ENCODE measurements at places on chromosomes 4 and X.
A peak's percentile ranks its signal among the peaks of the same experiment; 100 is the strongest.

- DNase-seq, result no peak
Measured at GRCh38 chr4:35689870-35690269, 554.4 kb downstream of the ARAP2 start.

DNA sequence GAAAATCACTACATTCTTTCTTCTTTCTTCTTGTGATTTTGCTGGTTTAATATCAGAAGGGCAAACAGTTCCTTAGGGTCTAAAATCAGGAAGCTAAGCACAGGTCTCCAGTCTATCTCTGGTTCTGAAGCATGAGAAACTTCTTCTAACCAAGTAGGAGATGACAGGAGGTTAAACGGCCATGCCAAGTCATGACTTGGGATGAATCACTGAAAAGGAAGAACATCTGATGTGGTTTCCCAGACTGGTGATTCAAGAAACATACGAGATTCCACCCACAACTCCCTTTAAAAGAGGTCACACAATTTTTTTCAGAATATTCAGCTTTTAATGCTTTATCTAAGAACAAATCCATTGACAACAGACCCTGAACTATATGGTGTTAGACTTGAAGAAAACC, 684.0 kb upstream of the PRKX start:
- no peak for DNase-seq

GRCh38 chr4:73508651-73509050, 27.1 kb downstream of the AFM start:
- no peak for DNase-seq

GRCh38 chrX:10728806-10729389, 108.5 kb upstream of the MID1 start:
- DNase-seq, result no peak

DNA sequence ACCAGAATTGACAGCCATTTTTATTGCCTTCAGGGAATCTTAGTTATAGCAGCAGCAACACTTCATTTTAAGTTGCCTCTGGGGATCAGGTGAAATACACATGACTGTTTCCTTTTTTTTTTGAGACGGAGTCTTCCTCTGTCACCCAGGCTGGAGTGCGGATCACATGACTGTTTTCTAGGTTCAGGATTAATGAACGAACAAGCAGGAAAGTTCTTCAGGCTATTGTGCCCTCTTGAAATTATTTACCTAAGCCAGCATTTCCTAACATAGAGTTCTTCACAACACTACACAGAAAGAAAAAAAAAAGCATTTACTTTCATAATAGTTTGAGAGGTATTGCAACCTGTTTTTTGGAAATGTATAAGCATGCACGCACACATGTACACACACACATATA, 2032.8 kb downstream of the PCDH7 start:
- DNase-seq, result no peak

- peak; percentile 44 for DNase-seq
Measured at GRCh38 chr4:56762484-56763250, 58.8 kb downstream of the SPINK2 start.

DNA sequence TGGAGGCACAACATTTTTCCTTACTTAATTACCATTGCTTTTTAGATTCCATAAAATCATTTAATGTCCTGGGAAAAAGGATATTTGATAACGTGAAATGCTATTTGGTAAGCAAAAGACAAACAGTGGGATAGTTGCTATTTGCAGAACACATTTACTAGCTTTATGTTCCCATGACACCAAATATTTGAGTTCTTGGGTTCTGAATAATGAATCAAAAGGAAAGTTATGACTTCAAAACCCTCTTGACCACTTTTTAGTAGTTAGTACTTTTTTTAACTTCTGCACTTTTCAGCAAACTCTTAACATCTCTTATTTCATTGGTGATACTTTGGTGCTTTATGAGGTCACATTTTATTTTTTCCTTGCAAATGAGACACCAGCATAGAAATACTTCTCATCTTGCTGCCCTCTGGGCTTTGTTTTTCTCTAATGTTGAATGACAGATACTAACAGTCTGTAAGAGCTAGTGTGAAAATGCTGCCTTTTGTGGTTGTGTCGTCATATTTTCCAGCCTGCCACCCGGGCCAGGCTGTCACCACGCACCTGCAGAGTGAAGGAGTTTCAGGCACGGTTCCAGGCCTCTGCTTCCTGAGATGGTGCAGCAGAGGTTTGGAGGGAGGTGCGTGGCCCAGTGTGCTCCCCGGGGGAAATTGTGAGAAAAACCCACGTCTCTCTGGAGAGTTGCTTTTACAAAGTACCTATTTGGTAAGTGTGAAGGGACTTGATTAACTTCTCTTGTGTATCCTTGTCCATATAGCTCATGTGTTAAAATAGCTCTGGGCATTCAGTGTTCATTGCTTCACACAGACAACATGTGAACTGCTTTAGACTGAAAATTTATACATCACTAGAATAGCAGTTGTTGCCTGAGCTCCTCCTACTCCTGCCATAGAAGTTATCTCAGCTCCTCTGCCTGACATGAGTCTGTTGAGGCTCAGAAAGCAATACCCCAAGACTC, 34.7 kb downstream of the MSL3 start:
- peak; percentile 3 for DNase-seq

GRCh38 chrX:482192-482701, 95.5 kb upstream of the PPP2R3B start:
- no peak for DNase-seq

GRCh38 chr4:3477750-3478430, 14.8 kb downstream of the DOK7 start:
- DNase-seq, result no peak

DNA sequence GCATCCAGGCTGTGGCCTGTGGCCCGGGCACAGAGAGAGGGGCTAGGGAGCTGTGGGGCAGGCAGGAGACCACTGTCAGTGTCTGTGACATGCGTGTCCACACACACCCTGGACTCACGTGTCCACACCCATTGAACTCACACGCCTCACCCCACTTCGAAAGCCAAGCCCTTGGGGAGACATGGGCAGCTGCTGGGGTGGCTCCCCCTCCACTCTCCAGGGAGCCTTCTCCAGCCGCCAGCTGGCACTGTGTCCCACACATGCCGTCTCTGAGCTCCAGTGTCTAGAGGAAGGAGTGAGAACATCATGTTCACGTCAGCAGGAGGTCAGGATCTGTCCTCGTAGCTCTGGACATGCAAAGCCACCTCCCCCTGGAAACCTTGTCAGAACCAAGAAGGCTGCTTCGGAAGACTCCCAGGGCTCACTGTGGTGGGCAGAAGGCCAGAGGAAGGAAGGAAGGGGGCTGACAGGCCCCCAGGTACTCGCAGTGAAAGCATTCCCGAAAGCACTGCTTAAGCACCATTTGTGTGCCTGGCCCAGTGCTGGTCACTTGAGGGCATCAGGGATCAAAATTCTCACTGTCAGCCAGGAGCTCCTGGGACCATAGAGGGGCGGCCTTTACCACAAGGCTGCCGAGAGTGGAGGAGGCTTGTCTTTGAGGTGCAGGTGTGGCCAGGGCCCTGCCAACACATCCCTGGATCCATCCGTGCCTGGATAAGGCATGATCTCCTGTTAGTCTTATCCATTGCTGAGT, 61.4 kb downstream of the HTRA3 start:
- DNase-seq, result no peak

DNA sequence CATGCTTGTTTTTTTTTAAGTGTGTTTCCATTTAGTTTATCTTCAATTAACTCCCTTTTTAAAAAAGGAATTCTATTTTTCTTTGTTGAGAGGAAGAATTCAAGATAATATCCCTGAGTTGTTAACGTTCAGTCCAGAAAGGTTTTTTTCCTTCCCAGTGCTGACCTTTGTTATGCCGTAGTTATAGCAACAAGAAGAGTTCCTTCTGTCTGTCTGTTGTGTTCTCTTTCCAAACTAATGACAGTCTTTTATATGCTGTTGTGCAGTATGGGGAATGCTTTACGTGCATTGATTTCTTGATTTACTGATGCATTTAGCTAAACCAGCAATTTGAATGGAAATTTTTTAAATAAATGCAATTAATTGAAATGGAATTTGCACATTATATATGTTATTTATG, 6.6 kb upstream of the CXXC4 start:
- no peak for DNase-seq

DNA sequence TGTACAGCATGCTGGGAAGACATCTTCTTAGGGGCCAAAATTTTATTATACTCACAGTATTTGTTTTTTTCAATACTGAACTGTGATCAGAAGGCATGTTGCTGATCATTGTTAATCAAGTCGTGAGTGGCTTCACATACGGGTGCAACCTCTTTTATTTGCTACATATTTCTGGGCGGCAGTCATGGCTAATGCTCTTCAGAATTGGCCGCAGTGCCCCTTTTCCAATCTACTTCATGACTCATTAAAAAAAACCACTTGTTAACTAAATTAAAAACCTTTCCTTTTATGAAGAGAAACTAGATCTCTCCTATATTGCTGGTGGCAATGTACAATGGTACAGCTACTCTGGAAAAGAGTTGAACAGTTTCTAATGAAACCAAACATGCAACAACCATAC, 101.5 kb upstream of the C1GALT1C1 start:
- DNase-seq, result no peak

GRCh38 chr4:171130256-171130801, 682.9 kb upstream of the GALNTL6 start:
- no peak for DNase-seq

- no peak for DNase-seq
Measured at GRCh38 chr4:106366026-106366425, 2.6 kb downstream of the GIMD1 start.

GRCh38 chr4:44056721-44057151, 391.9 kb downstream of the KCTD8 start:
- DNase-seq, result no peak

GRCh38 chr4:37595875-37596680, 90.1 kb downstream of the RELL1 start:
- no peak for DNase-seq

GRCh38 chr4:8114456-8115202, 44.0 kb downstream of the ABLIM2 start:
- no peak for DNase-seq

DNA sequence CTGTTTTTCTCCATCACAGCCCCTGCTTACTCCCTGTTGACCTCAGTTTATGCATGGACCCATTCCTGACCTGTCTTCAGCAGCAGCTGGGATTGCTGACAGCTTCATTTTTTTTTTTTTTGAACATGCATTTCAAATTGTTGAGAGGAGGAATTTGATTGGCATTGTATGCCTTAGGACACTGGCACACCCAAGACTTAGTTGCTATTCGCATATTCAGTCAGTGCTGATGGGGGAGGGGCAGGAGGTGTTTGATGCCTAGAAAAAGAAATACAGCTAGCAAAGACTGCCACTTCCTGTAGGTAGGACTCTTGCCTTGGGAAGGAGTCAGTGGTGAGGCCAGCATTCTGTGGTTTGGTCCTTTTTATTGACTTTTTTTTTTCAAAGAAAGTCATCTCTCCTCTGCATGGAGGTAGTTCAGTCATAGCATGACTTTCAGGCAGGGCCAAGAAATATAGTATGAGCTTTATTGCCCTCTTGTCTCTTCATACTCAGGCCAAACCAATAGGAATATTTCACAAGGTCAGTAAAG, 33.6 kb upstream of the XK start:
- DNase-seq, result no peak

GRCh38 chr4:29309050-29309449, 1411.1 kb upstream of the PCDH7 start:
- no peak for DNase-seq

- DNase-seq, result no peak
Measured at GRCh38 chr4:105014635-105015034, 132.0 kb upstream of the TET2 start.

DNA sequence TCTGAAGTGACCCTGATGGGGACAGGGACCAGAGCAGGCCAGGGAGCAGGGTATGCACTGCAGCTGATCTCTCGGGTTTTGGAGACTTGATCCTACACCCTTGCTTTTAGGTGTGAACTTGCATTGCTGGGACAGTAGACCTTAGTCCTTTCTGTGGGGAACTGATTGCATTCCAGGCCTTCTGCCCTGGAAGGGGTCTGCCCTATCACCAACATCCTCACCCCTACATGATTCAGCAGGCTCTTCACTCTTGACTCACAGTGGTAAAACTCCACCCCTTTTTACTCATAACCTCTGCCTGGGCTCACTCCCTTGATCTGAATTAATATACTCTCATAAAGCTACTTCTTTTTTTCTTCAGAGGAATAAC, 6.6 kb upstream of the DDX60L start:
- DNase-seq, result no peak

DNA sequence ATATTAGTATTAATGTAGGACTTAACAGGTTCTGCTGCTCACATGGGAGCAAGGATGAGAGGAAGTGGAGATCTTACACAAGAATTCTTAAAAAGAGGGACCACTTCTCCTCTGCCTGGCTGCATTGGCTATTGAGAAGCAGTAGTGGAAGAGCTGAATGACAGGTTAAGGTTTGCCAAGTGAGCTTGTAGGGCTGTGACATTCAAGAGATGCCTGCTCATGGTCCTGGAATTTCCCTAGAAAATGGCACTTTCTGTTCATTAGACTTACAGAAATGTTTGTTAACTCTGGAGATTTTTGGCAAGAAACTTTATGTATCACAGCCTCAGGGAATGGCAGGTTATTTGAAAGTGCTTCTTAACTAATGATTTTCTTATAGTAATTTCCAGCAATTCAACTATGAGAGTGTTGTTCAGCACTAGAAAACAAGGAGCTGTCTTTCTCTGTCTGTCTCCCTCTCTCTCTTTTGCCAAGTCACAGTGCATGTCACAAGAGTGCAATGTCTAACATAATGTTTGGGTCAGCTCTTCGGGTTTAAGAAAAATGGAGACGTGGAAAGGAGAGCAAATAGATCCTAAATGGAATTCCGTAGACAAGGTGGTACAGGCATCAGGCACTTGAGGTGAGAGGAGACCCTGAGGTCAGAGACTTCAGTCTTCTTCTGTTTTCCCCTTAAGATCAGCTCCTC, 8.3 kb upstream of the NAP1L5 start:
- DNase-seq, result no peak

DNA sequence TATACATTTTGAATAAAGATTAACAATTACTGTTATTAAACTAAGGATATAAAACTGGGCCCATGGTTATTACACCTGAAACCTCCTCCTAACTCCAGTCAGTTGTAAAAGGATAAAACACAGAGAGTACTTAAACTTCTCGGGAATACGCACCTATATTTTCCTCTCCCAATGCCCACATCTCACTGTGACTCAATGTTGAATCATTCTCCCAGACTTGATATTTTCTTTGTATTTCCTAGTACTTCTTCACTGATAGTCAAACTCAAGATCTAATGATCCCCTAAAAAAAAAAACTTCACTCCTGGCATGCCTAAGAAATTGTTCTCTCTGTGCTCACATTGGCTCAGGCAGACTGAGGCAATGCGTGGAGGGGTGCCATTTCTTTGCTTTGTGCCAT, 212.5 kb upstream of the DKK2 start:
- DNase-seq, result no peak

DNA sequence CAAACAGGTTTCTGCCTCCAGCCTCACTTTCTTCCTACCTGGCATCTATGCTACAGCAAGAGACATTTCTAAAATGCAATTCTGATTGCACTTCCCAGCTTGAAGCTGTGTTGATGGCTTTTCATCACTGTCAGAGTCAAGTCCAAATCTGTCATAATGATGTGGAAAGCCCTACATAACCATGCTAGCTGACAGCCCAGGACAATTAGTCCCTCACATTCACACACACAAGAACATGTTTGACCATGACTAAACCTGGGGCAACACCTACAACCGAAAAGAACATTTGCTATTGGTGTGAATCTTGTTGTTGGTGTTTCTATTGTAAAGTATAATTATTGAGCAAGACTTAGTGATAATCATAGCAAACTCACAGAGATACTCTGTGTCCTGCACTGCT, 58.2 kb downstream of the PPM1K start:
- DNase-seq, result no peak

Measured in CD8-positive, alpha-beta T cell (primary cell).